ENCODE measurements at places on chromosomes 3 and 15.

- no peak for DNase-seq
Observed at GRCh38 chr15:42108189-42108588, 13.8 kb upstream of the PLA2G4D start.

GRCh38 chr15:40192942-40193341, 32.1 kb downstream of the BUB1B start:
- DNase-seq, result peak; percentile 8

- no peak for DNase-seq
Observed at GRCh38 chr3:60142009-60142408, 1092.2 kb upstream of the CFAP20DC start.

- DNase-seq, result no peak
Observed at GRCh38 chr3:36149447-36149865, 230.8 kb upstream of the STAC start.

DNA sequence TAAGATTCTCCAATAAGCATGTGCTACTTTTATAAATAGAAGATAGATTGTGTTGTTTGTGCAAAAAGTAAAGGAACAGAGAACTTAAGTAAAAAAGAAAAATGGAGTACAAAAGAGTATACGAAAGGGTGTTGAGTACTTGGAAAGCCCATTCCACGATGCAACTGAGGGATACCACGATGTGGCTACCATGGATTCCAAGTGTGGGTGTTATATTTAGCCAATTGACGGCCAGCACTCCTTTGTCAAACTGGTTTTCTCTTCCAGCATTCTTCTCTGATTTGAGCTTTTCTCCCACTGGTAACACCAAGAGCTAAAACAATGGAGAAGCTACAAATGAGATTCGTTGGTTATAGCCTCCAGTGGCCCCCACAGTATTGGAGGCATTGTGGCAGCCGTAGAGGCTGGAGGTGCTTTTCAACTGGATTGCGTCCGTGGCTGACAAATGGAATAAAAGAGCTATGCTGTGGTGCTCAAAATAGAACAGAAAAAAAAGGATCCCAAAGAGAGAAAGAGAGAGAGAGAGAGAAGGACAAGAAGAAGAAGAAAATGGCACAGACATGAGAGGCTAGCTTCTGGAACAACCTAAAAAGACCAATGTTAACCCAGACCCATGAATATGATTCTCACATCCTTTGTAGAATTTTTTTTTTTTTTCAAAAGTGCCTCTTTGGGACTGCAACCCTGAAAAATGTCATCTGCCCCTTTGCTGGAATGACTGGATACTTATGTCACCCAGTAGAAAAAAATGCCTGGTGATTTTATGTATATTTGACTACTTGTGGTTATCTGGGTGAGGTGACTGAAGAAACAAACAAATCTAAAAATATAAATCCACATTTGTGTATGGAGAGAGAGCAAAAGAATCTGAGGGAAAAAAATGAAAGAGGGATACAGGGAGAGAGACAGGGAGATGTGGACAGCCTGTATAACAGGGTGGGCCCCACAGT, 345.1 kb downstream of the RORA start:
- DNase-seq, result no peak

GRCh38 chr3:38646062-38646461, 3.4 kb downstream of the SCN5A start:
- no peak for DNase-seq

DNA sequence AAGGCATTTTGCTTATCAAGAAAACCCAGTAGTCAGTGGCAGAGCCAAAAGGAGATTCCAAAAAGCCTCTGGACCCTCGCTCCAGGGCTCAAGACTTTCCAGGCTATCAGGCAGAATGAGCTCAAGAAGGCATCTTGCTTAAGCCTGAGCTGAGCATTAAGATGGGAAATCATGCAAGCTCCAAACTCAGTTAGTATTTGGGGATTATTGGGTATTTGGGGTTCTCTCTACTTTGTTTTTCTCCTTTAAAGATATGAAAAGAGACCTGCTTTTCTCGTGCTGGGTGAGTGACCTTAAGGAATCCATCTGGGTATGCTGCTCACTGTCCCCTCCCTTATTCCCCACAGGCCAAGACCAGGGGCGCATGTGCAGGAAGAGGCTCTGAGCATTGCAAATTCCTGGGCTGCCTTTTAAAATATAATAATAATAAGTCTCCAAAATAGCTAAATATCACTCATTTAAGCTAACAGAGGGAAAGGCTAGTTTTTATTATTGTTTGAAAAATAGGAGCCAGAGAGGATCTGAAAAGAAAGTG, 75.4 kb upstream of the HACD2 start:
- no peak for DNase-seq

DNA sequence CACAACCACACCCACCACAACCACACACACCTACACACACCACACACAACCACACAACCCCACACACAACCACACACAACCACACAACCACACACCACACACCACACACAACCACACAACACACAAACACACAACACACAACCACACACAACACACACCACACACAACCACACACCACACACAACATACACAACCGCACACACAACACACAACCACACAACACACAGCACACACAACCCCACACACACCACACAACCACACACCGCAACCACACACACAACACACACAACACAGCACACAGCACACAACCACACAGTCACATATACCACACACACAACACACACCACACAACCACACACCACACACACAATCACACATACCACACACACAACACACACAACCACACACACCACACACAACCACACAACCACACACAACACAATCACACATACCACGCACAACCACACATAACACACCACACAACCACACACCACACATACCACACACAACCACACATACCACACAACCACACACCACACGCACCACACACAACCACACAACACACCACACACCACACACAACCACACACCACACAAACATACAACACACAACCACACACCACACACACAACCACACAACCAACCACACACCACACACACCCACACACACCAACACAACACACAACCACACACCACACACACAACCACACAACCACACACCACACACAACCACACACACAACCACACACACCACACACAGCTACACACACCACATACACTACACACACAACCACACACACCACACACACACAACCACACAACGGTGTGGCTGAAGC, 23.7 kb downstream of the CPN2 start:
- no peak for DNase-seq

- DNase-seq, result peak; percentile 62
Observed at GRCh38 chr15:84878504-84878903, 6.0 kb upstream of the SLC28A1 start.

- no peak for DNase-seq
Observed at GRCh38 chr3:49257187-49257586, 19.8 kb downstream of the C3orf62 start.

DNA sequence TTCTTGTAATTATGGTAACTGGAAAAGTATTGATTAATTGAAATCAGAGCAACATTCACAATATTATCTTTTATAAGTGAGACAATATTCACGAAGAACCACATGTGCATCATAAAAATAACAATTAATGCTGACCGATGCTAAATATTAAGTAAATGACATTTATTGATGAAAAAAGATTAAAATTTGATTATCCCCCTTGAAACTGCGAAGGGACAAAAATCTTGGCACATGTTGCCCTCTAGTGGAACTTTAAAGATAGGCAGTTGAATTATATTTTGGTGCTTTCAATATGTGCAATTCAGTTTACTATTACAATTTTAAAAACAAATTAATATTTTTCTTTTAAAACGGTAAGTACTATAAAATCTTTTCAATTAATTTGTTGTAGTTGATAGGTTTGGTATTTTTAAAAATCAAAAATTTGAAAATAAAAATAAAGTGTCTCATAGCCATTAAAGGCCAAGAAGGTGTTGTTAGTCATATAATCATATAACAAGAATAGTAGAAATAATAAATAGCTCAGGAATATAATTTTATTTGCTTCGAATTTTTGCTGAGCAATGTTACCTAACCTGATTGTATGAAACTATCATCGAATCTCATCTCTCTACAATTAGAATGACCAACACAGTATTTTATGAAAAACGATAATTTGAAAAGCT, 270.2 kb downstream of the ROBO1 start:
- DNase-seq, result no peak

- no peak for DNase-seq
Observed at GRCh38 chr15:99210334-99210733, 39.0 kb downstream of the TTC23 start.

- no peak for DNase-seq
Observed at GRCh38 chr15:40134885-40135284, 26.0 kb upstream of the BUB1B start.

- peak; percentile 73 for DNase-seq
Observed at GRCh38 chr15:95884276-95884675, 446.2 kb upstream of the NR2F2 start.

GRCh38 chr3:114418724-114419543, 125.1 kb downstream of the TIGIT start:
- peak; percentile 97 for DNase-seq

DNA sequence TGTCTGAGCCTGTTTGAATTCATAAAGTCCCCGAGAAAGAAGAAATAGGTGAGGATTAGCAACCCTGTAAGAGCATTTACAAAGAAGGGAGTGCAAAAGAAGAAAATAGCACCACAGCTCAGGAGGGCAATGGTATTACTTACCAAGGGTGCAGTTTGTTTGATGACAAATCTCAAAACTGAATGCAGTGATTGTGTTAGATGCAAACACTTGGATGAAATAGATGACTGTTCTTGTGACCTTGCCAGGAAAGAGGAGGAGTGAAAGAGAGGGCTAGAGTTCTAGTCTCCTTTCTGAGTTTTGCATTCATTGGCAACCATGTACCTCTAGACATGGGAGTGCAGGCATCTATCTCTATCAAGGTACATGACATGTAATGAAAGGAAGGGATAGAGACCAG, 1030.8 kb upstream of the CFAP20DC start:
- DNase-seq, result no peak

GRCh38 chr3:72257203-72257602, 472.3 kb upstream of the PROK2 start:
- no peak for DNase-seq

DNA sequence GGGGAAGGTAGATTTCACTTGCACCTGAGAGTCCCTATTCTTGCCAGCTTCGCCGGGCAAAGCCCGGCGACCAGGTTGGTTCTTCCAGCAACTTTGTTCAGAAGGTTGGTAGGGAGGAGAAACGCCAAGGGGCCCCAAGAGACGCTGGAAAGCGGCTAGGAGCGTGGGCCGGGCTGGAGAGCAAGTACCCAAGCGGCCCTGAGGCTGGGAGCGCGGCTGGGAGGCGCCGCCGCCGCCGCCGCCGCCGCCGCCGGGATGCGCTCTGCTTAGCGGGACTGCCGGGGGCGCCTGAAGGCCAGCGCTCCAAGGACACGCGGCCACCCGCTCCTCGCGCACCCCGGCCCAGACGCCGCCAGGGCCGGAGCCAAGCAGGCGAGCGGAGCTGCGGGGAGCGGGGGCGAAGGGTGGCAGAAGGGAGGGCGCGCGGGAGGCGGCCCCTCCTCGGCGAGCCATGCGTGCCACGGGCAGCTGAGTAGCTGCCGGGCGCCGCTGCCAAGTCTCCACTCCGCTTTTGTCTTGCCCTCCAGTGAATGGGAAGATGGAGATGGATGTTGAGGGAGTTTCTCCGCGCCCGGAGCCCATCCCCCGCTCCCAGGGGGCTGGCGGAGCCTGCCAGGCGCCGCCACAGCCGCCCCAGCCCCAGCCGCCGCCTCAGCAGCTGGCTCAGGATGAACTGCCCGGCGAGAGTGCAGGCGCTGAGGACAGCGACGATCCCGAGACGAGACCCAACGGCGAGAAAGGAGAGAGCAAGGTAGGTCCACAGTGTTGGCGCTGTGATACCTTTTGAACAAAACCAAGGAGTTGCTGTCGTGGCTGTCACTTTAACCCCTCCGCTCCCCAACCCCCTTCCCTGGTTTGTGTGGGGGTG, 227.4 kb upstream of the AZI2 start:
- DNase-seq, result no peak

DNA sequence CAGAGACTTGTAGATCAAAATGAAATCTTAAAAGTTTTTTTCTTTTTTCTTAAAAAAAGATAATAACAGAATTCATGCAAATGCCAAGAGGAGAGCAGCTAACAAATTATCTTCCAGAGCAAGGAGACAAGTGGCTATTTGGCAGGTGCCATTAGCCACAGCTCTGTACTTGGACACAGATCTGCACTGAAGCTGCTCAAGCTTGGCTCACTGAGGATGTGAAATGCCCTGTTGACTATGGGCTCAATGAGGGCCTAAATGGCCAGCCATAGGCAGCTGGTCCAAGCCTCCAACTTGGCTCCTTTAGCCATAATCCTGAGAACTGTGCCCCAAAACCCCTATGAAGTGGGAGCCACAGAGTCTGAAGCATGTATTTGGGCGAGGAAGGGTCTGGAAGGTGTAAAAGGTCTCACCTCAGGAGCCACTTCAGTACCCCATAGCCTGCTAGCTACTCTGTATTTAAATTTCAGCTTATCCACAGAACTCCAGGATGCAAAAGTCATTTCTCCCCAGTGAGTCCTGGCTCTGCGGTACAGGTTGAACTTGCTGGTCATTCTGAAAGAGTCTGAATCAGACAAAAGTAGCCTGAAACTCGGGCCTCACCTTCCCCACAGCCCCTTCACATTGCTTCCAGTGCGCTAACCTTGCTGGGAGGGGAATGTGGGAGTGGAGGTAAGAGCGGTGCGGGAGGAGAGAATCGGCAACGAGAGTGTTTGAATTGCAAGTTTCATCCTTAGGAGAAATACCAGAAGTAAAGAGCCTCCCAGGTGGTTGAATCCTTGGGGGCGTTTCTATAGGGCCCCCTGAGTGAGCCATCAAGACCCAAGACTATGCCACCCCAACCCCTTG, 48.0 kb downstream of the ZIC4 start:
- no peak for DNase-seq

DNA sequence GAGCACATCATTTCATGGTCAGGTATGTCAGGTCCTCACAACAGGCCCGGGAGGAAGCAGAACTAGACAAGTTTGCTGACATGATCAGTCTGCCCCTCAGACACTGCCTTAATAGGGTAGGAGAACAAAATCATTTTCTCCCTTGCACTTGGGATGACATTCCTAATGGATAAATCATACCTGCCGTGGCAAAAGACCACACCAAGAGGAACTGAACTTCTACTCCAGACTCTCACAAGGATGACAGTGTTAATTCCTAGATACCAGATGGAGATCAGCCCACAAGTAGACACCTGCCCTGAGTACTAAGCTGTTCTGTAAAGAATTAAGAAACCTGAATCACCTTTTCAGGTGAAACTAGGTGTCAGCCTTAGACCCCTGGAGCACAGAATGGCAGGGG, 19.5 kb downstream of the SIAH2 start:
- DNase-seq, result no peak

GRCh38 chr3:40574661-40575060, 49.9 kb downstream of the ZNF621 start:
- no peak for DNase-seq

- peak; percentile 75 for DNase-seq
Observed at GRCh38 chr3:72255191-72255590, 470.2 kb upstream of the PROK2 start.

- DNase-seq, result no peak
Observed at GRCh38 chr3:119659606-119660291, 640 bp downstream of the POPDC2 start.

- no peak for DNase-seq
Observed at GRCh38 chr3:43852066-43852465, 161.3 kb downstream of the ABHD5 start.

All from fibroblast of gingiva (primary cell).